ENCODE measurements at places on chromosomes 5 and 9.

GRCh38 chr5:79269733-79270166 is 33.8 kb downstream of the JMY start:
- DNase-seq, result no peak

DNA sequence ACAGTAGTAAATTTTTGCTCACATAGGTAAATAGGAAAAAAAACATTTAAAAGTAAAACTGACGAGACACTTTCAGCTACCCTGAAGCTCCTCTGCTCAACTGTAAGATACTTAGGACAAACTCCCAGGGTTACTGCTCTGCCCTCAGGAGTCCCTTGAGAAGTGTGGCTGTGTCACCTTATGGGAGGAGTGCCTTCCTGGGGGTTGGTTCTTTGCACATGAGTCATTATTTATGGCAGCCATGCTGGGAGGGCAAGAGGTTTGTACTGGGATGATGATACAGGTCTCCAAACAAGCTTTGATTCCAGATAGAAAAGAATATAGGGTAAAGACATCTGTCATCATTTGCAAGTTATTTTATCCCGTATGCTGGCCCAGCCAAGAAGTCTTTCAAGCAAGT is 45.9 kb downstream of the TTC1 start:
- DNase-seq, result no peak

DNA sequence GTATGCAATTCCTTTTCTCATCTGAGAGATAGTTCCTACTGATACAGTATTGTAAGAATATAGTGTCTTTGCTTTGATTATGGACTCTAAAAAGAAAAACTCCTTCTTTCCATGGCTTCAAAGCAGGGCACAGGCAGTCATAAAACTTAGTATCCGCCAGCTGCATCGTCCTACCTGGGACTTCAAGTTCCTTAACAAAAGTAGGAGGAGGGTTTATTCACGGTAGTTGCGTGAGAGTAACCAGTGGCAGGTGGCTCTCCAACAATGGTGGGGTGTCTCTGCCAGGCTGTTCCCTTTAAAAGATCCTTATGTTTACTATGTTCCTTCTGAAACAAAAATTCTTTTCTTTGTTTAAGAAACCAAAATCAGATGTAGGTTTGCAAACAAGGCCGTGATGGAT is 173.5 kb upstream of the DMAC1 start:
- no peak for DNase-seq

GRCh38 chr9:93092251-93092991 is 3.6 kb upstream of the CARD19 start:
- DNase-seq, result no peak
